ENCODE measurements at places on chromosomes 16 and 17. TPM values are rescaled to one million over a fixed set of nuclear protein-coding genes. Genes with fewer than 3 reads are reported as not detected.

- peak; percentile 57 for DNase-seq
These were observed 84.8 kb downstream of the IRF8 start for GRCh38 chr16:85983606-85984230.

SNX20 gene
- 1.8 TPM for total RNA-seq

DNA sequence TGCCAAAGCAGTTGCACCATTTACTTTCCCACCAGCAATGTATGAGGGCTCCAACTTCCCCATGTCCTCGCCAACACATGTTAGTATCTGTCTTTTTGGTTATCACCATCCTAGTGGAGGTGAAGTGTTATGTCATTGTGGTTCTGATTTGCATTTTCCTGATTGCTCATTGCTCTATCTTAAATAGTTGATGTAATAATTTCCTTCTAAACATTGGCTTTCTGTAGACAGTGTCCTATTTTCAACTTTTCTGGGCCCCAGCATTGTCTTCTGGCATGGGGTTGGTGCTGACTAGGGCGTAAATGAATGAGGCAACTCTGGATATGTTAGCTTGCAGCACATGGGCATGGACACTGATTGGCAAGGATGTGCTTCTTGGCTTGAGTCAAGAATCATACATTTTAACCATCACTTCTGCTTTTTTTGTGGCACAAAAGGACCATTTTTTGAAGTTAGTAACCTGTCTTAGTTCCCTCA, 25.1 kb downstream of the PLCG2 start:
- no peak for DNase-seq

DNA sequence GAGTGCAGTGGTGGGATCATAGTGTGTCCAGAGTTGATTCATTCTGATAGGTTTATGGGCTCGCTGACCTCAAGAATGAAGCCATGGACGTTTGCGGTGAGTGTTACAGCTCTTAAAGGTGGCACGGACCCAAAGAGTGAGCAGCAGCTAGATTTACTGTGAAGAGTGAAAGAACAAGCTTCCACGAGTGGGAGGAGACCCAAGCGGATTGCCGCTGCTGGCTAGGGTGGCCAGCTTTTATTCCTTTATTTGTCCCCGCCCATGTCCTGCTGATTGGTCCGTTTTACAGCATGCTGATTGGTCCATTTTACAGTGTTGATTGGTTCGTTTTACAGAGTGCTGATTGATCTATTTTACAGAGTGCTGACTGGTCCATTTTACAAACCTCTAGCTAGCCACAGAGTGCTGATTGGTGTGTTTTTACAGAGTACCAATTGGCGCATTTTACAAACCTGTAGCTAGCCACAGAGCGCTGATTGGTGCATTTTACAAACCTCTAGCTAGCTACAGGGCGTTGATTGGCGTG, 17.5 kb downstream of the CACNG4 start:
- no peak for DNase-seq

- no peak for DNase-seq
These were observed 255.6 kb downstream of the HS3ST3A1 start for GRCh38 chr17:13346081-13346533.

DNA sequence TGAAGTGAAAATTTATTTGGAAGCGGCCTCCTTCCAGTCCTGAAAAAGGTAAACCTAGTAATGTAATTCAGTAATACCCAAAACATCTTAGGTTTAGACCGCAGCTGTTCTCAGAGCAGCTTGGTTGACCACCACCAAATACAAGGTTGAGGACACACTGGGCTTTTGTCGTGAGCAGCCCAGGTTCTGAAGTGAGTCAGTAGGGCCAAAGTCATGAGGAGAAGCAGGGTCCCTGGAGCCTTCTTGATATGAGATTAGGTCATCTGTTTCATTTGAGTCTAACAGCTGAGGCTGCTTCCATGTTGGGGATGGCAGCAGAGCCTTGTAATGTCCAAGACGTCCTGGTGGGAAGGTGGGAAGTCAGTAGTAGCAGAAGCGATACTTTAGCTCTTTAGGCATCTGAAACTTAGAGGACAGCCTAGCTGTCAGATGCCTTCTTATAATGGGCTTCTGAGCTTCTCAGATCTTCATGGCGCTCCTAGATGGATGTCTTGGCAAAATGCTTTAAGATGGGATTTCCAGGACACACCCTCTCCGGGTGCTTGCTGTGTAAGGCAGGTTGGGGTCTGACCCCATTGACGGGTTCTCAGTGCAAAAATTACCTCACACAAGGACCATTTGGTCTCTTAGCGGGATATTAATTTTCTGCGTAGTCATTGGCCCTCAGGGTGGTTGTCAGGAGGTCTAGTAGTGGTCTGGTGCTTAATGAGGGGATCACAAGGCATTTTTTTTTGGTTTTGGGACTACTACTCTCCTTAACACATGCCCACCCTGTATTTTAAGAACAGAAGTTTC, 2.4 kb downstream of the ALKBH5 start:
- no peak for DNase-seq

XYLT1 gene
- 31.1 TPM for total RNA-seq

SLC5A2 gene
- total RNA-seq: 0.71 TPM

CBFA2T3 gene
- total RNA-seq: 2.5 TPM

FBXW10 gene
- total RNA-seq: not detected

GRCh38 chr17:40932608-40933007, 4.8 kb downstream of the KRT23 start:
- no peak for DNase-seq

DNA sequence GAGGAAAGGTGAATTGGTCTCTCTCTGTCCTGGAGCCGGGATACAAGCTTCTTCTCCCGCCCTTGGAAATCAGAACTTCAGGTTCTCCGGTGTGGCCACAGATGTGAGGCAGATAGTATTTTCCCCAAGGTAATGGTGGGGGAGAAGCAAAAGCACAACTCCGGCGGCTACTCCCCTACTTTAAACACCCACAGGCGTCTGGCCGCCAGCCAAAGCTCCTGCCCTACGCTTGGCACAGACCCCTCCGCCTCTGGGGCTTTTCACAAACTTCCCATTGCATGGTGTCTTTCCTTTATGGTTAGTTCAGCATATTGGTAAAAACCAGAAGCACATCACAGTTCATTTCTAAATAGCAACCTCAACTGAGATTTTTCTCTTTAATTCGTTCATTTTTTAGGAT, 39.4 kb upstream of the B4GALNT2 start:
- DNase-seq: no peak
